ENCODE measurements at places on chromosomes 2 and 18.

DNA sequence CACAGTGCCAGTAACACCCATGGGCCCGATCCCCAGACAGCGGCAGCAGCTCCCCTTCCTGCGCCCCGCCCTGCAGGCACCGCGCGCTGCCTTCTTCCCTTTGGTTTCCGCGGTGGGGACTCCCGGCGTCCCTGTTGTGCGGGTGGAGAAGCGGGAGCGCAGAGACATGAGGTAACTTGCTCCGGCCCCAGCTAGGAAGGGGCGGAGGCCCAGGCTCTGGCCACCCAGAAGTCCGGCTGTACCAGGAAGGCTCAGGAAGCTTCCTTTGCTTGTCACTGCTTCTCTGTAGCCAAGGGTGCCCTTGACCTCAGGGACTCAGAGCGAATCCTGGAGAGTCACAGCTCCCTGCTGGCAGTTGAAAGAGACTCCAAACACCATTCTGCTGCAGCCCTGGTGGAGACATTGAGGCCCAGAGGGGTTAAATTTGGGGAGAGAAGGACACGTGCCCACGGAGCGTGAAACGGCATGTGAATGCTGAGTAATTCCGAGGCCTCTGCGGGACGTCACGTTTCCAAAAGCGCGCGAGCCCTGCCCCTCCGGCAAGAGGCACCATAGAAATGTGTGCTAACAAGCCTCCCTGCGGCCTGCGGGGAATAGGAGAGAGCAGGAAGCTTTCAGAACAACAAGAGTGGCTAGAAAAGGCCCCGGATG is 6.7 kb upstream of the ADCY3 start:
- no peak for DNase-seq

DNA sequence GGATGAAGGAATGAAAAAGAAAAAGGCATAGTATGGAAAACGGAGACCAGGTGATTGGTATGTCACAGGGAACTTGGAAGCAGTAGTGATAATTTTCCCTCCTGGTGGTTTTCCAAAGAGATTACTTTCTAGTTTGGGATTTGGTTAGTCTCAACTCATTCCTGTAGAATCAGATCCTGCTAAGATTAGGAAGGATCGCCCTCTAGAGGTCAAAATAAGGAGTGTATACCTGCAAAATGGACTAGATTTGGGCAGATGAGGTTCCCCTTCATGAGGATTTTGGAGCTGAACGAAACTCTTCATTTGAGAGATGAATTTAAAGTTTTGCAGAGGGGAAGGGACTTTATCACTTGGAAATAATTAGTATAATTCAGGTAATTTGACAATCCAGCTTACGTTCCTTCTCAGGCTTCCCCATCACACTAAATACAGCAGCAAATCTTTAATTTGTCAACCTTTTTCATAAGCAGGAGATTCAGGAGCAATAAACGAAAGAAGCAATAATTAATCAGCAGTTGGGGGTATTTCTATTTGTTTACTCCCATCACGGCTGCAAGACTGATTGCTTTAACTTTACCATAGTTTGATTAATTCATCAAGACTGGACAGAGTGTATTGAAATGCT is 65.2 kb downstream of the CCDC195 start:
- DNase-seq: no peak

GRCh38 chr2:179172894-179173293 is 91.7 kb downstream of the SESTD1 start:
- DNase-seq: no peak

GRCh38 chr2:173043897-173044519 is 31.6 kb upstream of the MAP3K20 start:
- DNase-seq: no peak

- DNase-seq: peak; percentile 54
Measured at GRCh38 chr2:42138163-42139015, 30.8 kb upstream of the EML4 start.

DNA sequence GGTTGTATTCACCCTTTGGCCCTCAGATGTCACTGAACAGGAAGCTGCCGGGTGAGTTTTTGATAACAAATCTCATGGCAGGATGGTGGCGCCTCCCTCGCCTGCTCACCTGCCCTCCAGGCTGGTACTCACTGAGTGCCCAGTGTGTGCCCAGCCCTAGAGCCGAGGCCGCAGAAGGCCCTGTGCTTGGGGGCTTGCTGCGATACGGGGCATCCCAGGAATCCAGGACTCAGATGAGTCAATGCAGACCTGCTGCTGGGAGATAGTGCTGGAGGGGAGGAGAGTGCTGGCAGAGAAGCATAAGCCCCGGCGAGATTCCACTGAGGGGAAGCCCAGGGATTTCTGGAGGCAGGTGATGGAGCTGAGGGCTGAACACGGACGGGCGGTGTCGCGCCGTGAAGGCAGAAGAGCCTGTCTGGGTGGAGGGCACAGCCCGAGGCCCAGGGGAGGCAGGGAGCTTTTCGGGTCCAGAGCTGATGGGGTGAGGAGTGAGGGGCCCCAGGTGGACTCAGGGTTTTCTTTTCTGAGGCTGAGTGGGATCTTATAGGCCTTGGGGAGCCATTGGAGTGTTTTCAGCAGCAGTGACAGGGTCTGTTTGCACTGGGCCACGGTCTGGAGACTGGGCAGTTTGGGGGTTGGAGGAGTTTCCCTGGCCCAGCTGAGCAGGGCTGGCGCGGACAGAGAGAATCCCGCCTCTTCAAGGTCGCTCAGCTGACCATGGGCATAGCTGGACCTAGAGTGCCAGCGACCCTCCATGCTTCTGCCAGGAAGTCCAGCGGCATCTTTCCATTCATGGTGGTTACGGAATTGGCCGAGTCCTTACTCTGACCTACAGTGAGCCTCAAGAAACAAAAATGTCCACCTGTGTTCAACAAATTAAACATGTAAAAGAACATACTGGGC is 35.5 kb downstream of the LDLRAD4 start:
- DNase-seq: no peak

- DNase-seq: no peak
Measured at GRCh38 chr18:11268741-11269233, 119.4 kb upstream of the PIEZO2 start.

GRCh38 chr18:23893653-23894052 is 120.9 kb upstream of the TTC39C start:
- no peak for DNase-seq

DNA sequence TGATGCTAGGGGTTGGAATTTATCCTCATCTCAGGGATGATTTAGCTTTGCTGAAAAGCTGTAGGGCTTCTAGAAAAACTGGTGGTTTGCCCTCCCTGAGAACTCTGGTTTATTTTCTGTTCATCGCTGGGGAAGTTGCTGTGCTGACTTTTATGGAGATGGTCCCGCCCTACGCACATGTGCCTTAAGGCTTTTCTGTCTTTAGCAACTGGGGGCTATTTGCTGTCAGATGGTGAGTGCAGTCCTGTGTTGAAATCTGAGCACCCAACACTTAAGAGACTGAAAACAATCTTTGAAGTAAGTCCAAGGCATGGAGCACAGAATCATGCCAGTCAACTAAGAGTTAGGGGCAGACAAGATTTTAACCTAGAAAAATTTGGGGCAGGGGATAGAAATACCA is 2148.4 kb upstream of the CELF4 start:
- DNase-seq: no peak

GRCh38 chr2:50556934-50557575 is 474.9 kb downstream of the NRXN1 start:
- DNase-seq: no peak

GRCh38 chr2:64312622-64313397 is 141.2 kb upstream of the LGALSL start:
- no peak for DNase-seq

GRCh38 chr2:172859581-172860335 is 124.1 kb downstream of the RAPGEF4 start:
- no peak for DNase-seq

- DNase-seq: no peak
Measured at GRCh38 chr2:146989741-146990140, 855.1 kb upstream of the ACVR2A start.

- no peak for DNase-seq
Measured at GRCh38 chr18:23277399-23277798, 142.1 kb downstream of the CABLES1 start.

GRCh38 chr2:129478902-129479517 is 500.5 kb upstream of the RAB6C start:
- DNase-seq: no peak

DNA sequence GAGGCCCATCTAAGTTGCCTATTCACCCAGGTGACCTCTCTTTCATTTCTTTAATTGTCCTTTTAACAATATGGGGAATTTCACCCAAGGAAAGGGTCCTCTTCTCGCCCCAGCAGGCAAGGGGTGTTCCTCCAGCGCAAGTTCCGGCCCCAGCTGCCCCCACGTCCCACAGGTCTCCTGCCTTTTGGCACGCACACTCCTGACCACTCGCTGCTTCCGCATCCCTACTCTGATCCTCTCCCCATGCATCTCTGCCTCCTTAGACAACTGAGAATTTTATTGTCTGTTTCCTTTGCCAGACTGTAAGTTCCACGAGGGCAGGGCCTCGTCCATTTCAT is 684 bp upstream of the ARPC2 start:
- no peak for DNase-seq

- no peak for DNase-seq
Measured at GRCh38 chr18:24474406-24474805, 14.0 kb downstream of the HRH4 start.

GRCh38 chr2:1777781-1778180 is 33.5 kb upstream of the PXDN start:
- DNase-seq: no peak

All from body of pancreas (tissue), 4 donors.